ENCODE measurements at places on chromosomes 6 and 20.
A peak's percentile ranks its signal among the peaks of the same experiment; 100 is the strongest.

DNA sequence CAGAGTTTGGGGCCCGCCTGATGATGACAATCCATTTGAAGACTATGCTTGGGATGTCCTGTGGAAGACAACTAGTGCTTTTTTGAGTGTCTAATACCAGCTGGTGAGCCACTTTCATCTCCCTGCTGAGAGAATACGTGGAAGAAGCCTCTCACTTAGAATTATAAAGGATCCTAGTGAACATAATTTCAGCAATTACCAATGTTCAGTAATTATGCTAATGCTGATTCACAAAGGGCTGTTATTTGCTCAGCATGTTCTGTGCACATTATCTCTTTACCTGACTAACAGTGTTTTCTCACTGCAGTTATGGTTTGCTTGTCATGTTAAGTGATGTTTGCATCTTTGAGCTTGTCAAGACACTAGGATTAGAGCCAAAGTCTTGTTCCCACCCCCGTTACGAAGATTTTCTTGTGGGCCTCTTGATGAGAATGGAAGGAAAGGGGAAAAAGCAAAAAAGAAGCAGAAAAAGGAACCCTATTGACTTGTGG, 282.1 kb upstream of the CHD6 start:
- no peak for ATAC-seq

DNA sequence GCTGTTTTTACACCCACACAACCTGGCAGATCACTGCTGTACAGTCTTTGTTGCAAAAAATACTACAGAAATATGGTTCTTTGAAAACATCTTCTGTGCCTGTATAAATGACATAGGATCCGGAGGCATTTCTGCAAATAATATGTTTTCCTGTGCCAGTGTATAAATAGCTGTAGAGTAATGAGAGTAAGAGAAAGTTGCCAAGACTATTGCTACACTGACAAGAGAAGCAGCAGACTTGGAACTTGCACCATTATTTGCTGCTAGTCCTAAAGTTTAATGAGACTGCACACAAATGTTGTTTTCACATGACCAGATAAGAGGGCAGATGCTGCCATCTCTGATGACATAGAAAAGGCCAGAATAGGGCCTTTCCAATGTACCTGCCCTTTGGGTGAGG, 50.0 kb upstream of the DTNBP1 start:
- ATAC-seq, result no peak

- ATAC-seq, result no peak
Observed at GRCh38 chr20:7836076-7836475, 104.2 kb downstream of the HAO1 start.

DNA sequence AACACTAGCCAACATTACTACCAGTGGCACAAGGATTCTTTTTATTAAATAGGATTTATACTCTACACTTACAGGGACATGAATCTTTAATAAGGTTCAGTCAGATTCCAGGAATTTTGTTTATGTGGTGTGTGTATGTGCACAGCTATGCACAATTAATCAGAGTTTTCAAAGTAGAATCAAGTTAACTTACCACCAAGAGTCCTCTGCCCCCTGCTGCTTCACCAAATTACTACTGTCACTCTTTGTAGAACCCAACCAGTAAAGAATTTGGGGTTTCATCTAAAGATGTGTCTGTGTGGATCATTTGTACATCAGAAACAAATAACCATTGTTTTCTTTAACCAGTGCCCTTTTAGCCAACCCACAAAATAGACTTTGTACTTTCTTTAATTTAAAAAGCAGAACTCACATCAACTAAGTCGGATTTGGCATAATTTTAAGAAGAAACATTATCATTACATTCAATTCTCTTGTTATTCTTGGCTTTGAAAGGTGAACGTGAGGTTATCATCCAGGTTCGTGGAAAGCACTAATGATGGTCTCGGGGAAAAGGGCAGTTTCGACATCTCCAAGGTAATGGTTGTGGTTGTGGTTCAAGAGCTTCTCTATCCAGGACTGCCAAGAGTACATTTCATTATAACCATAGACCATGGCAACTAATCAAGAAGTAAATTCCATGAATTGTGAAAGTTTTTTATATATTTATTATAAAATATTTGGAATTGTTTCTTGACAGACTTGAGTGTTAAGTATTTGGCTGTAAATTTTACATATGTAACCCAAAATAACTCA, 514.3 kb upstream of the ID4 start:
- no peak for ATAC-seq

DNA sequence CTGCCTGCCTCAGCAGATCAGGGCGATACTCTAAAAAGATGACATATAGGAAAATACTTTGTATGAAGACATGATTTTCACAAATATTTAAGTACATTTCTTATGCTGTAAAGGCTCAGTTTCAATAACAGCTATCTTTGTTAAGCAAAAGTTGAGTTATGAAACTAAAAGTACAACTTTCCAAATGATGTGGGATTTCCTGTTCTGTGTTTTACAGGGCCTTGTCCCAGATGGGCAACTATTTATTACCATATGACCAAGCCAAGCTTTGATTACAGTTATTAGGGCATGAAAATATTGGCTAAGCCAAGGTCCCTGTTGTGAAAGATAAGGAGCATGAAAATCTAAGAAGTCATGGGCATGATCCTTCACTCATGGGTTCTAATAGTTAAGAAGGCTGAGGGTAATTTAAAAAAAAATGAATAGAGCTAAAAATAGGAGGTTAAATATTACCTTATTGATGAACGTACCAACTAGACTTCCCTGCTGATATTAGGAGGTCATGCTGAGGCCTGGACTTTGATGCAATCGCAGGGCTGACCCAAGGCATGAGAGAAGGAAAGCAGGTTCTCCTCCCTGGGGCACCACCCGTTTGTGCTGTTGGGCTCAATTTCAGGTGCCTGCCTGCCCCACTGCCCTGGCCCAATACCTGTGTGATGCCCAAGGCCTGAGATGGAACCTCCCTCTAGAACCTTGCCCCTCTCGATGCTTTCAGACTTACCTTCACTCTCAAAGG, 294.4 kb upstream of the PRDM1 start:
- peak; percentile 6 for ATAC-seq

- ATAC-seq, result peak; percentile 80
Observed at GRCh38 chr20:1646975-1647431, 10.6 kb downstream of the SIRPG start.

DNA sequence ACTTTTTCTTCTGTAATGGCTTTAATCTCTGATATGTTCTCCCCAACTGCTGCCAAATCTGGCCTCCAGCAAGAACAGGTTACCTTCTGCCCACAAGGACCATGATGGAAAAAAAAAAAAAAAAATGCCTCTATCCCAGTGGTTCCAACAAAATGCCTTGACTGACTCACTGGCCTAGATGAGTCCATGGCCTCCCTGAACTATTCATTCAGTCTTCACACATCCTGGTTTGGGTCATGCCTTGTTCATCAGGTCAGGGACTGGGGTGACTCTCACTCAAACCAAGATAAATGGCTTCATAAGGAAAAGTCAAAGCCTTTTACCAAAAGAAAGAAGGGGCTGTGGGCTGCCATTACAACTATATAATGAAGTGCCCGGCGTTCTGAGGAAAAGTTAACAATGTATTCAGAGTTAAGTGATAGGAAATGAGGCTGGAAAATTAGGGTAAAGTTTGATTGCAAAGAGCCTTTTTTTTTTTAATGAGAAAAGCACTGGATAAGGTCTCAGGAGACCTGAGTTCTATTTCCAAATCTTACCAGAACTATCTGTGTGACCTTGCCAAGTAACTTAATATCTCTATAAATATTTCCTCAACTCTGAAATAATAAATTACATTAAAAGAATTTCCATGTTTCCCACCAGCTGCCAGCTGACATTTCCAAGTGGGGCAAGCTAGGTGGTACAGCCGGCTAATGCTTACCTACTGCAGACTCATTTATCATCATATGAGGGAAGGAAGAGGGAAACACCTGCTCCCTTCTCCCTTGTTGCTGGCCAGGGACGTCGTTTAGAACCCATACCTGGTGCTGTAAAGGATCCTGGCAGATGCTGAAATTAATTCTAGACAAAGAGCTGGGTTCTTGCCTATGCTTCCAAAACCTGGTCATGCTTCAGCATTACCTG, 380.0 kb upstream of the MARCKS start:
- ATAC-seq, result no peak

- no peak for ATAC-seq
Observed at GRCh38 chr20:36213362-36213761, 22.9 kb upstream of the AAR2 start.

GRCh38 chr20:56411759-56412472, at the start of gene CASS4:
TSS of gene CASS4 (plus strand) at chr20:56412260. CDS start at chr20:56412459, 199 bp downstream.
- peak; percentile 49 for ATAC-seq

- ATAC-seq, result peak; percentile 87
Observed at GRCh38 chr6:90397929-90398674, 101.5 kb upstream of the BACH2 start.

GRCh38 chr6:37546141-37546871, 46.6 kb upstream of the CCDC167 start:
- peak; percentile 57 for ATAC-seq

DNA sequence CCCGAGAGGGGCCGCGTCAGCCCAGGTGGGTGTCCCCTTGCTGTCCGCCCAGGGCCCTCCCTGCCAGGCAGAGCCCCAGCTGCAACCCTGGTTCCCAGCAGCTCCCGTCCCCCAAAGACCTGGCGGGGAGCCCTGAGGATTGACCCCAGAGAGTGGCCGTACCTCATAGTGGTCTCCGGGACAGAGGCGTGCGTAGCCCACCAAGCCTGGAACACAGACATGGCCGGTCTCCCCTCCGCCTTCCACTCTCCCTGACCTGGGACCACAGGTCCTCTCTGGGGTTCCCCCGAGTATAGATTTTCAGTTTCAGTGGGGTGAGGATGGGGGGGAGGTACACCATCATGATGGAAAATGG, 82.6 kb downstream of the RIPOR3 start:
- no peak for ATAC-seq

- ATAC-seq, result no peak
Observed at GRCh38 chr6:22921828-22922227, 352.5 kb downstream of the HDGFL1 start.

DNA sequence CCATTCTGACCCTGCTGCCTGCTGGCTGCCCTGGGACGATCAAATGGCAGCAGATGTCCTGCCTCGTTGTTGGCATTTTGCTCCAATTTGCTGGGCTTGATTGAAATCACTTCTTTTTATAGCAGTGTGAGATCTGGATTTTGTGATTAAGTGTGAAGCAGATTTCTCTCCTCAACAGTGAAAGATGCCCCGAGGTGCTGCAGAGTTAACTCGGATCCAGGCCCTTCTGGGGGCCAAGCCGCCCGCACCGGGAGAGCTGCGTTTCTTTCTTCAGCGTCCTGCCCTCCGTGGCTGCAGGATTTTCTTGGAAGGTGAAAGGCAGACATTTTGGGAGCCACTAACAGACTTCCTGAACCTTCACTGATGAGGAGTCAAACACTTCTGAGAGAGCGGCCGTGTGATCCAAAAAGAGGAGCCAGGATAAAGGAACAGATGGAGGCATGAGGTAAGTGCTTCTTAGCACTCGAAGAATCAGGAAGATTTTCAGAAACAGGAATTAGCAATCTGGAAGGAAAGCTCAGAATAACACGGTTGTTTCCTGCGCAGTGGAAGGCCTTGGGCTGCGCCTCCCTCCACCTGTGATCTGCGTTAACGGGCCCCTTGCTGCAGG, 139.5 kb upstream of the AFDN start:
- no peak for ATAC-seq

DNA sequence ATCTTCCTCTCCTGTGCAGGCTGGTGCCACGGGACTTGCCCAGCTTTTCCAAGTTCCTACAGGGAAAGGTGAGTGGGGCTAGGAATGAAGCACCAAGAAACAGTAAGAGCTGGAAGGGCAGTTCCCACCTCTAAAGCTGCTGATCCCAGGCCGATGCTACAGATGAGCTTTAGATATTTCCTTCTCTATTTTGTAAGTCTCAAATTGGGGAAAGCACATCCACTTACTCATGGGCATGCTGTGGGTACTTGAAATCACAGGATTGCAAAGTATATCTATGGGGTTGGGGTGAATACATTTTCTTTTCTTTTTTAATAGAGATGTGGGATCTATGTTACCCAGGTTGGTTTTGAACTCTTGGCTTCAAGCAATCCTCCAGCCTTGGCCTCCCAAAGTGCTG, 3.1 kb downstream of the ZBTB2 start:
- ATAC-seq, result no peak

DNA sequence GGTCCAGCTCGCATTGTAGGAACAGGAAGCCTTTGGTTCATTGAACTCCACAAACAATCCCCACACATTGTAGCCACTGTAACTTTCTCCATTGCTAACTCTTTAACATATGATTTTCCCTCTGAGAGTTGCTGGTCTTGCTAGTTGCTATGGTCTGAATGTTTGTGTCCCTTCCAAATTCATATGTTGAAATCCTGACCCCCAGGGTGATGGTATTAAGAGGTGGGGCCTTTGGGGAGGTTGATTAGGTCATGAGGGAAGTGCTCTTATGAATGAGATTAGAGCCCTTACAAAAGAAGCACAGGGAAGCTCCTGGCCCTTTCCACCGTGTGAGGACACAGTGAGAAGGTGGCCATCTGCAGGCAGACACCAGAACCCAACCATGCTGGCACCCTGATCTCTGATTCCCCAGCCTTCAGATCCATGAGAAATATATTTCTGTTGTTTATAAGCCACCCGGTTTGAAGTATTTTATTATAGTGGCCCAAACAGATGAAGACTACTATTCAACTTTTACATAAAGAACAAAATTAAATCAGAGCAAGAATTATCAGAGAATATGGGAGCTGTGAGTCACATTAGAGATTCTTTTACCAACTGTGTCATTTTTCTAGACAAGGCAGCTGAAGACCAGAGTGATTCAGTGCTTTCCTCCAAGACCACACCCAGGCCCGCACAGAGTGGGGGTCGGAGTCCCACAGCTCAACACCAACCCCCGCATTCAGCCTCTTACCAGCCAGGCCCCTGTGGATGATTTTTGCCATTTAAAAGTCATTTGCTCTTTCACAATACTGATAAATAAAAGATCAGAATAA, 143.0 kb downstream of the SAMD5 start:
- ATAC-seq, result no peak

DNA sequence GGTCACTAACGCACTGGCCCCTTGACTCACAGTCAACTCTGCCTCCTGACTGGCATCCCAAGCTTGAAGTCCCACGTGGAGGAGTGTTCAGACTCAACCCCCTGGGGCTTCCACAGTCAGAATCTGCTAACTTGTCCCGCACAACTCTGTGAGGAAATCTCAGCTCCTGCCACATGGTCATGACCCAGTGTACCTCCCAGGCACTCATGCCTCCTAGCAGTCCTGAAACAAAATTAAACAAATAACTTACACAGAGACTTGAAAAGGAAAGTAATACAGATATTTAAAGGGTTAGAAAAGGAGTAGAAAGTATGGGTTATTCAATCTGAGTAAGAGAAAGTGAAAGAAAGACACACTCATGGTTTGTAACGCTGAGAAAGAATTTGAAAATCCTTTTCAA, 134.9 kb downstream of the GMDS start:
- peak; percentile 87 for ATAC-seq

- no peak for ATAC-seq
Observed at GRCh38 chr6:31476515-31477139, 21.3 kb upstream of the MICB start.

GRCh38 chr6:163386329-163386908, 28.1 kb upstream of the QKI start:
- no peak for ATAC-seq

GRCh38 chr20:25606094-25606695, 17.6 kb downstream of the NANP start:
- ATAC-seq, result no peak

- ATAC-seq, result no peak
Observed at GRCh38 chr6:2980465-2980855, 9.1 kb upstream of the SERPINB6 start.

Measured in activated T-helper 17 cell treated with anti-CD3 and anti-CD28 coated beads, Interleukin-2, amount 50 U/mL, for 72 hours (primary cell).